Testis (tissue), 5 donors: ENCODE measurements at places on chromosomes 13 and 19. TPM values are rescaled to one million over a fixed set of nuclear protein-coding genes. Genes with fewer than 3 reads are reported as not detected.

The CLIP3 gene
- 20.7 TPM for total RNA-seq

The FPR2 gene
- 0.31 TPM for total RNA-seq

The ZNF700 gene
- 26.1 TPM for total RNA-seq

The CCL25 gene
- 1.7 TPM for total RNA-seq

The SCN1B gene
- total RNA-seq = 6.6 TPM

The PTH2 gene
- total RNA-seq = not detected

DNA sequence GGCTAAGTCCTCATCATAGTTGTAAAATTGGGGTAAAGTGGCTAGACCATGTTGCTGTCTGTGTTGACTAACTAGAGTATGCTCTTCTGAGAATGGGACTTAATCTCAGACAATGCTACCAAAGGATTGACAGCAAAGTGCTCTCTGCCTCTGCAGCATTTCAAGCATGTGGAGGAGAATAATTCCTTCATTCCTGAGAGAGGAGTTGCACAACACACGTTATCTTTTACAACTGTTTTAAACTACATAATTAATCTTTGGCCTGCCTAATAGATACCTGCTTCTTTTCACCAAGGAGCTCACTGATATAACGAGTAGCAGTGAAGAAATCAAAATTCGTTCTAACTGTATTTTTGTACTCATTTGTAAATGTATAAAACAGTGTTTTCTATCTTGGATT, 2172.2 kb downstream of the PCDH9 start:
- no peak overlapping the region for H3K27ac ChIP-seq
- no peaks in the 10 kb centered on the region for H3K27me3 ChIP-seq
- H3K36me3 ChIP-seq = no peaks in the 10 kb centered on the region
- no peak overlapping the region for H3K4me3 ChIP-seq

- H3K27ac ChIP-seq = peak overlapping the region; percentile 98
- peaks cover 33% of the 10 kb centered on the region for H3K4me1 ChIP-seq
- no peaks in the 10 kb centered on the region for H3K27me3 ChIP-seq
- H3K4me3 ChIP-seq = peak overlapping the region; percentile 94
- H3K36me3 ChIP-seq = no peaks in the 10 kb centered on the region
Observed at GRCh38 chr19:49496574-49497008, 357 bp downstream of the RPS11 start.

DNA sequence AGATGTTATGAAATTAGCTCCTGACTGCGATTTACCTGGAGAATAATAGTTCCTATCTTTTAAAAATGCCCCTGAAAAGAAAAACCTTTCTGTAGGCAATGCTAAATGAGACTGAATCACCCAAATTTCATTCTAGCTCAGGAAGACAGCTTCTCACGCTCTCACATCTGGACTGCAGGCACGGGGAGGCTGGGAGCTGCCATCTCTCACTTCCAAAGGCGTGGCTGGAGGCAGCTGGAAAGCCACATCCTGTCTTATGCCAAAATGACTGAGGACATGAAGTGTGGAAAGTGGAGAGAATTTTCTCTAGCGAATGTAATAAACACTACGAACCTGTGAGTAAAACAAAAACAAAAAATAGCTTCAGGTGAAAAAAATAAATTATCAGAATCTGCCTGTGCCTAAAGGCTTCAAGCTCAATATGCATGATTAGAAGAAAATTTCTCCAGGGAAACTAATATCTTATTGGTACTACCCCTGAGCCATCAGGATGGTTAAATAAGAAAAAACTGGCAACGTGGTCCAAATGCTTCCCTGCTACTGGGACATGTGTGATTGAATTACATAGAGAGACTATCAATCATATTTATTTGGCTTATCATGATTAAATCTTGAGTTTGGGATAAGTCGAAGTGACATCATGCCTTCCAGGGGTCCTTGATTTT, 58.1 kb upstream of the UBL3 start:
- no peaks in the 10 kb centered on the region for H3K4me1 ChIP-seq
- H3K27ac ChIP-seq = no peak overlapping the region
- no peak for DNase-seq
- H3K27me3 ChIP-seq = no peaks in the 10 kb centered on the region
- no peaks in the 10 kb centered on the region for H3K36me3 ChIP-seq
- H3K4me3 ChIP-seq = no peak overlapping the region

DNA sequence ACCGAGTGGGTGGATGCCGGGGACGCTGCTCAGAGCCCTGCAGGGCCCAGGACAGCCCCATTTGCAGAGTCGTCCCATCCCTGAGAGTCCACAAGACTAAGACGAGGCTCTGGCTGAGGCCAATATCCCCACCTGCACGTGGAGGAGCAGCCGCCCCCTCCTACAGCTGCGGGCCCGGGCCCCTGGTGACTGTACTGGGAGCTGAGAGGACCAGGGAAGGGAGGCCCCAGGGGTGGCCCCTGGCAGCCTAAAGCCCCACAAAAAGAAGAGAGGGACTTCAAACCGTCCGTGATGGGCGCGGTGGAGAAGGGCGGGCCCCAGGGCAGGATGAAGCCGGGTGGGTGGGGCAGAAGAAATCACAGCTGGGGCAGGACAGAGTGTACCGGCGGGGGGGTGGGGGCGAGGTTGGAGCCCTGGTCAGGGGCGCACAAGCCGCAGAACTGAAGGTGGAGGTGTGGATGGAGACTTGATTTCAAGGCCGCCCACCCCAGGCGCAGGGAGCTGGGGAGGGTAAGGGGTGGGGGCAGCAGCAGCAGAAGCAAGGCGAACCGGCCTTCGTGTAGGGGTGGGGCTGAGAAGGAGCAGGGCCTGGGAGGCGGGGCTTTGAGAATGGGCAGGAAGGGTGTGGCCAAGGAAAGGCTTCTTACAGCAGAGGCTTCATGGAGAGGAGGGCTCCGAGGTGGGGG, 12.9 kb downstream of the CFD start:
- peak; percentile 81 for DNase-seq
- peak overlapping the region; percentile 13 for H3K4me3 ChIP-seq
- H3K36me3 ChIP-seq = no peaks in the 10 kb centered on the region
- H3K27ac ChIP-seq = no peak overlapping the region
- peaks cover 17% of the 10 kb centered on the region for H3K4me1 ChIP-seq

DNA sequence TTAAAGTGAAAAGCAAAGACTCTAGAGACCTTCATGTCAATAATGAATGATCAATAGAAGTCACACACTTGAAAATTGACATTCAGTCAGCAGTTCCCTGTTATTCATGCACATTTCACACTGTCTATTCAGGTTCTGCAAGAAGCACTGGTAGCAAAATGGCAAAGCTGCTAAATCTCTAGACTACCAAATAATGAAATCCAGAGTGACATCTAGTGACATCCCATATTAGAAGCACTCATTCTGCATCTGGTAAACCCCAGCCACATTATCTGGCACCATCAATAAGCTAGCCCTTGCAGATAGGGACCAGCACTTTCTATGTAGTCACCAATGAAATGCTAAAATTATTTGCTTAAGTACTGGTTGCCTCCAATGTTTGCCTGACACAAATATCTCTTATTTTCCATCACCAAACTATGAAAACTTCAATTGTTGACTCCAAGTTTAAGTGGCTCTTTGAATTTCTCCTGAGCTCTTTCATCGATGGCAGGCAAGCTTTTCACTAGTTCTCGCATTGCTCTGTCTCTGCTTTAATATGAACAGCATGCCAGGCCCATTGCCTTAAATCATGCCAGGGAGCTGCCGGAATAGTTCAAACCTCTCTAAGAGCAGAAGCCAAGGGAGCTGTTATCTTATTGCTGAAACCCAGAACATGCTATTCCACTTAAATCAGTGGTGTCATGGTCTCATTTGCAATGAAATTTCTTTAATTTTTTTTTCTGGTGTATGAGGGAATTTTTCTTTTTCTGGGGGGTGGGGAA, 409.9 kb downstream of the MZT1 start:
- peak; percentile 25 for DNase-seq
- H3K4me3 ChIP-seq = no peak overlapping the region
- no peaks in the 10 kb centered on the region for H3K4me1 ChIP-seq
- H3K27ac ChIP-seq = no peak overlapping the region
- H3K36me3 ChIP-seq = no peaks in the 10 kb centered on the region
- H3K27me3 ChIP-seq = no peaks in the 10 kb centered on the region

- H3K4me3 ChIP-seq = peak overlapping the region; percentile 79
- H3K36me3 ChIP-seq = no peaks in the 10 kb centered on the region
- H3K27me3 ChIP-seq = no peaks in the 10 kb centered on the region
Observed at GRCh38 chr19:41861116-41861768, 1.2 kb downstream of the RPS19 start.

- no peaks in the 10 kb centered on the region for H3K36me3 ChIP-seq
- peak overlapping the region; percentile 35 for H3K4me3 ChIP-seq
- H3K4me1 ChIP-seq = peaks cover 5% of the 10 kb centered on the region
- no peaks in the 10 kb centered on the region for H3K27me3 ChIP-seq
- peak; percentile 79 for DNase-seq
Observed at GRCh38 chr19:35090506-35091214, 25.0 kb upstream of the FXYD3 start.

DNA sequence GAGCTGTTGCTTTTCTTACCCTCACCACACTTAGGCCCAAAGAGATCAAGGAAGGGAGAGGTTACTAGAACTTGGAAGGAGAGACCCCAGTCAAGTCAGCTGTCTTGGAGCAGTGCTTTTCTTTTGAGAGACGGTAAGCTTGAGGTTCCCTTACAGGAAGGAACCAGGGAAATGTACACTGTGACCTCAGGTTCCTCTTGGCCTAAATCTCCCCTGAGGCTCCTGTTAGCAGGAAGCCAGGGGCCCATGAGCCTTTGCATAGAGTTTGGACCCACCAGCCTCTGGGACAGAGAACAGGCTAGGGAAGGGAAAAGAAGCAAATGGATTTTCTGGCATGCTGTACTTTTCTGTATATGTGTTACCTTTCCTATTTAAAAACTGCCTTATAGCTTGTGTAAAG, 5.9 kb upstream of the GPR18 start:
- no peak overlapping the region for H3K4me3 ChIP-seq
- H3K27me3 ChIP-seq = no peaks in the 10 kb centered on the region

- H3K27me3 ChIP-seq = no peaks in the 10 kb centered on the region
- H3K27ac ChIP-seq = peak within 1 kb of the TSS; percentile 93
- peak; percentile 75 for DNase-seq
- H3K4me1 ChIP-seq = peaks cover 71% of the 10 kb centered on the region
- H3K36me3 ChIP-seq = no peaks in the 10 kb centered on the region
Observed at GRCh38 chr19:18419195-18419698, at the start of gene SSBP4. Gene SSBP4 (plus strand): TSS chr19:18419398. CDS start chr19:18419649, 251 bp downstream.

DNA sequence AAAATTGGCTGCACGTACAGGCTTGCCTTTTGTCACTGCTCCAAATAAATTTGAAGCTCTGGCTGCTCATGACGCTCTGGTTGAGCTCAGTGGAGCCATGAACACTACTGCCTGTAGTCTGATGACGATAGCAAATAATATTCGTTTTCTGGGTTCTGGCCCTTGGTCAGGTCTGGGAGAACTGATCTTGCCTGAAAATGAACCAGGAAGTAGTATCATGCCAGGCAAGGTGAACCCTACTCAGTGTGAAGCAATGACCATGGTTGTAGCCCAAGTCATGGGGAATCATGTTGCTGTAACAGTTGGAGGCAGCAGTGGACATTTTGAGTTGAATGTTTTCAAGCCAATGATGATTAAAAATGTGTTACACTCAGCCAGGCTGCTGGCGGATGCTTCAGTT, 16.1 kb upstream of the AKAP11 start:
- DNase-seq = no peak
- no peak overlapping the region for H3K27ac ChIP-seq
- no peaks in the 10 kb centered on the region for H3K4me1 ChIP-seq
- H3K27me3 ChIP-seq = no peaks in the 10 kb centered on the region
- no peak overlapping the region for H3K4me3 ChIP-seq

GRCh38 chr13:101258071-101258470, 158.2 kb downstream of the NALCN start:
- no peaks in the 10 kb centered on the region for H3K4me1 ChIP-seq
- no peak overlapping the region for H3K4me3 ChIP-seq
- no peak overlapping the region for H3K27ac ChIP-seq
- DNase-seq = no peak

DNA sequence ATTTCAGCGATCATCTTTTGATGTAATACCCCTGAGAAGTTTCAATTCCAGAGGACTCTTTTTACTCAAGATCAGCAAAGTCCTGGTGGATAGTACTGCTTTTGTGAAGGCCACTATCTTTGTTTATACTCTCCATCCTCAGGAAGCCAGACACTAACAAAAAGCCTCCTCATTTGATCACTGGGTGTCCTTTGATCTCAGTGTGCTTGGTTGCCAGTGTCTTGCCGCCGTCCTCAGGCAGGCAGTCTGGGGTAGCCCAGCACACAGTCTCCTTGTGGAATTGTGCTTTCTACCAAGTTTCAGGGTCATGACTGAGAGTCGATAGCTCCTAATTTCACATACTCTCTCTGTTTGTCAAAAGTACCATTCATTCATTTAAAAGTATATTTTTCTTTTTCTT, 762.2 kb downstream of the EFNB2 start:
- H3K4me1 ChIP-seq = no peaks in the 10 kb centered on the region
- DNase-seq = no peak
- no peaks in the 10 kb centered on the region for H3K36me3 ChIP-seq
- H3K4me3 ChIP-seq = no peak overlapping the region
- H3K27me3 ChIP-seq = no peaks in the 10 kb centered on the region

GRCh38 chr19:4474514-4475022, 2.5 kb downstream of the HDGFL2 start:
- no peaks in the 10 kb centered on the region for H3K36me3 ChIP-seq
- no peak overlapping the region for H3K27ac ChIP-seq
- H3K4me3 ChIP-seq = no peak overlapping the region

GRCh38 chr13:110388108-110388943, 81.2 kb downstream of the COL4A2 start:
- no peak overlapping the region for H3K27ac ChIP-seq
- H3K4me1 ChIP-seq = peaks cover 18% of the 10 kb centered on the region
- H3K36me3 ChIP-seq = no peaks in the 10 kb centered on the region
- DNase-seq = no peak
- no peak overlapping the region for H3K4me3 ChIP-seq

DNA sequence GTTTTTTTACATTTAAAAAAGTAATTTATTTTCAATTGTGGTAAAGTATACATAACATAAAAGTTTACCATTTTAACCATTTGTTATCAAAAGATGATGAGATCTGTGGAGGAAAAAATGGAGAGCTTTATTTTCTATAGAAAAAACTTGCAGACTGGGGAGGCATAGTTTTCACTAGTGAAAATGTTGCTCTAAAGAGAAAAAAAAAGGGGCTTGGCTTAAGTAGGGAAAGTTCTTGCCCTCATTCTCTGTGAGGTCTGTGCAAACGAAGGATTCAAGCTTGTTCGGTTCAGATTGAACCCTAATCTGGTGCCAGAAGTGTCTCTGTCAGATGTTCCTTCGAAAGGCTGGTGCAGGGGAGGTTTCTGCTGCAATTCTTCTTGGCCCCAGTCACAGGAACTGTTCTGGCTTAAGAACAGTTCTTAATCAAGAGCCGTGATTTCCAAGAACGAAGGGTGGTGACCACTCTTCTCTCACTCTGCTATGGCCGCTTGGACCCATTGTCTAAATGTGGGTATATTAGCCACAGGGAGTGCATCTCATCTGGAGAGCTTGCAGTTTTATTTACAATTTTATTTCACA, 42.1 kb downstream of the PCCA start:
- peaks cover 3% of the 10 kb centered on the region for H3K4me1 ChIP-seq
- no peak overlapping the region for H3K4me3 ChIP-seq
- no peak for DNase-seq
- H3K36me3 ChIP-seq = no peaks in the 10 kb centered on the region
- H3K27ac ChIP-seq = no peak overlapping the region

- no peak for DNase-seq
- no peaks in the 10 kb centered on the region for H3K4me1 ChIP-seq
- no peaks in the 10 kb centered on the region for H3K27me3 ChIP-seq
- H3K36me3 ChIP-seq = no peaks in the 10 kb centered on the region
Observed at GRCh38 chr19:4839192-4839591, 7.7 kb upstream of the TICAM1 start.
